ENCODE measurements at places on chromosomes 2 and 18. TPM values are rescaled to one million over a fixed set of nuclear protein-coding genes. Genes with fewer than 3 reads are reported as not detected.

- no peaks in the 10 kb centered on the region for H3K27me3 ChIP-seq
- H3K36me3 ChIP-seq: no peaks in the 10 kb centered on the region
- DNase-seq: no peak
- H3K4me1 ChIP-seq: no peaks in the 10 kb centered on the region
- H3K27ac ChIP-seq: no peak overlapping the region
Observed at GRCh38 chr2:116269040-116269439, 1545.5 kb upstream of the DDX18 start.

- H3K4me1 ChIP-seq: peaks cover 62% of the 10 kb centered on the region
- H3K27me3 ChIP-seq: no peaks in the 10 kb centered on the region
- peak overlapping the region; percentile 69 for H3K27ac ChIP-seq
Observed at GRCh38 chr2:8543060-8543382, 138.8 kb upstream of the ID2 start.

DNA sequence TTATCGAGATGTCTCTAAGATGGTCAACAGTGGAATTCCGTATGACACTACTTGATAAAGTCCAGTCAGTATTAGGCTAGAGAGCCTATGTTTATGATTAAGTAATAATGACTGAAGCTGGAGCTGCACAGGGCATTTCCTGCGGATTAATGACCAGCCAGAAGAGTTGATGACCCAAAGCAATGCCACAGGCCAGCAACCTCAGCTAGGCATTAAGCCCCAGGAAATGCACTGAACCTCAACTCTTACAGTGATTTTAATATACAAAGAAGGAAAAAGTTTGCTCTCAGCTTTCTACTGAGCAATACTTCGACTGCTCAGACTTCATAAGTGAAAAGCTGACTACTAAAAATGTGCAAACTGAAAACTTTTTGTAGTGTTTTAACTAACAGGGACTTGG, 3.9 kb downstream of the KCTD1 start:
- peak overlapping the region; percentile 46 for H3K4me3 ChIP-seq
- H3K36me3 ChIP-seq: no peaks in the 10 kb centered on the region
- peaks cover 71% of the 10 kb centered on the region for H3K4me1 ChIP-seq
- no peak for DNase-seq
- H3K27me3 ChIP-seq: no peaks in the 10 kb centered on the region

DNA sequence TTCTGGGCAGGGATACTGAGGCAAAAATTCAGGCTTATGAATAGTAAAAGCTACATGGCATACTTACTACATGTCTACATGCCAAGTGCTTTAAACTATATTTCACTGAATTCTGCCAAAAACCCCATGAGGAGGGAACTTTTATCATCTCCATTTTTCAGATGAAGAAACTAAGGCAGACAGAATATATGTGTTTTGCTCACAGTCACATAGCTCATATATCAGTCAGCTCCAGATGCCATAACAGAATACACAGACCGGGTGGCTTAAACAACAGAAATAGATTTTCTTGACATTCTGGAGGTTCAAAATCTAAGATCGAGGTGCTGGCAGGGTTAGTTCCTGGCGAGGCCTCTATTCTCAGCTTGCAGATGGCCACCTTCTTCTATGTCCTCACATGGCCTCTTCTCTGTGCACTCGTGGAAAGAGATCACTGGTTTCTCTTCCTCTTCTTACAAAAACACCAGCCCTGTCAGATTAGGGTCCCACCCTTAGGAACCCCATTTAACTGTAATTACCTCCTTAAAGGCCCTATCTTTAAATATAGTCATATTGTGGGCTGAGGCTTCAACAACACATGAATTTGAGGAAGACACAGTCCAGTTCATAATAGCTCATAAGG, 27.1 kb upstream of the CREB1 start:
- H3K36me3 ChIP-seq: no peaks in the 10 kb centered on the region
- H3K27ac ChIP-seq: no peak overlapping the region
- no peak for DNase-seq
- H3K4me1 ChIP-seq: peaks cover 30% of the 10 kb centered on the region
- H3K27me3 ChIP-seq: peaks cover 11% of the 10 kb centered on the region
- H3K4me3 ChIP-seq: no peak overlapping the region

The ANKRD30BL gene
- total RNA-seq: not detected

The DSEL gene
- 6.4 TPM for total RNA-seq

The C2orf81 gene
- total RNA-seq: 8.8 TPM

The THSD7B gene
- total RNA-seq: 0.16 TPM

The ASXL3 gene
- total RNA-seq: 36.7 TPM

The DSG4 gene
- 0.09 TPM for total RNA-seq

Data from mesothelial cell of epicardium (in vitro differentiated cells).